H7 (cell line): ENCODE measurements at places on chromosomes 5 and 9. TPM values are rescaled to one million over a fixed set of nuclear protein-coding genes. Genes with fewer than 3 reads are reported as not detected.

GRCh38 chr9:84294241-84294950 is 46.2 kb downstream of the SLC28A3 start:
- DNase-seq: peak; percentile 14

- no peak for DNase-seq
These were observed 517.3 kb upstream of the TLE4 start for GRCh38 chr9:79054500-79054899.

GRCh38 chr5:87408204-87408603 is 4.5 kb downstream of the CCNH start:
- DNase-seq: no peak

DNA sequence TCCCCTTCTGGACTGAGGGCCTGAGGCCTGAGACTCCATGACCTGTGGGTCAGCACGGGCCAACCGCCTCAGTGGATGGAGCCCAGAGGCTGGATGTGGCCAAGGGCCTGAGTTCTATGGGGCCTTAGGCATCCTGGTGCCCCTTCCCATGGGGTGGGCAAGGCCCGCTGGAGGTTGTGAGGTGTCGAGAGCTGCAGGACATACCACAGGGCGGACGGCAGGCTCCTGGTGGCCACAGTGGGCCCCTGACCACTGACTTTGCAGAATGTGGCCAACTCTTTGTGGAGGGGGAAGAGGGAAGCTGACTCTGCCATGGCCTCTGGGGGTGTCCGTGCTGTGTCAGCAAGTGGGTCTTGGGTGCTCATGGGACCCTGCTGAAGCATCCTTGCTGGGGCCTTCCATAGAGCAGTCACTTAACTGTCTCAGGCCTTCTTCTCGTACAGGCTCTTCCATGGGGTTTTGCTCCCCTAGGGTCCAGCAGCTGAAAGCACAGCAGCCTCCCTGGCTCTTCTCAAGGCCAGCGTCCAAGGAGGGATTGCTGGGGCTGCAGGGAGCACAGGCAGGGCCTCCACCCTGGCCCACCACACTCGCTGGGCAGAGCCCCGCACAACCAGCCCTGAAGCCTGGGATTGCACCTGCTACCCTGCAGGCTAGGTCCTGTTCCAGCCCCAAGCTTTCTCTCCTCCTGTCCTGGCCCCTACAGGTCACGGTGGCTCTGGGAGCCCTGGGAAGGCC is 21.6 kb upstream of the SLC9A3 start:
- no peak for DNase-seq

DNA sequence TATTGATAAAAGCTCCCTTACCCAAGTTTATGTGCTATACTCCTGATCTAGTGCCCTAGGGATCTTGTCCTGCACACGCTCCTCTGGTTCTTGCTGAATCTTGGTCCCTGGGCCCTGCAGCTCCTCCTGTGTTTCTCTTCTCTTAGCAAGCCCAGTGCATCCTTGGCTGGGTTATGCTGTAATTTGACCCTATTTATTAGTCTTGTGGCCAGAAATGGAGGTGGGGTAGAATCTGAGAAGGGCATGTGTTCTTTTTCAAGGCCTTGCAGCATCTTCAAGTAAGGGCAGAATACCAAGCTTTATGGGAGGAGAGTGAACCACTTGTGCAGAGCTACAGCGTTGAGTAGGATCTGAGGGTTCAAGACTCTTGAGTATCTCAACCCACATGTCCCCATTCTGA is 366.8 kb downstream of the FAM170A start:
- DNase-seq: no peak

GRCh38 chr5:54689411-54690251 is 172.1 kb downstream of the SNX18 start:
- no peak for DNase-seq

The SAPCD2 gene
- total RNA-seq: 59.7 and 59.9 TPM in 2 replicates

The SPATA31D3 gene
- not detected in 2 replicates for total RNA-seq
